Activated CD4-positive, CD25-positive, alpha-beta regulatory T cell treated with anti-CD3 and anti-CD28 coated beads, Interleukin-2, amount 50 U/mL, for 72 hours (primary cell): ENCODE measurements at places on chromosomes 12 and 14.

DNA sequence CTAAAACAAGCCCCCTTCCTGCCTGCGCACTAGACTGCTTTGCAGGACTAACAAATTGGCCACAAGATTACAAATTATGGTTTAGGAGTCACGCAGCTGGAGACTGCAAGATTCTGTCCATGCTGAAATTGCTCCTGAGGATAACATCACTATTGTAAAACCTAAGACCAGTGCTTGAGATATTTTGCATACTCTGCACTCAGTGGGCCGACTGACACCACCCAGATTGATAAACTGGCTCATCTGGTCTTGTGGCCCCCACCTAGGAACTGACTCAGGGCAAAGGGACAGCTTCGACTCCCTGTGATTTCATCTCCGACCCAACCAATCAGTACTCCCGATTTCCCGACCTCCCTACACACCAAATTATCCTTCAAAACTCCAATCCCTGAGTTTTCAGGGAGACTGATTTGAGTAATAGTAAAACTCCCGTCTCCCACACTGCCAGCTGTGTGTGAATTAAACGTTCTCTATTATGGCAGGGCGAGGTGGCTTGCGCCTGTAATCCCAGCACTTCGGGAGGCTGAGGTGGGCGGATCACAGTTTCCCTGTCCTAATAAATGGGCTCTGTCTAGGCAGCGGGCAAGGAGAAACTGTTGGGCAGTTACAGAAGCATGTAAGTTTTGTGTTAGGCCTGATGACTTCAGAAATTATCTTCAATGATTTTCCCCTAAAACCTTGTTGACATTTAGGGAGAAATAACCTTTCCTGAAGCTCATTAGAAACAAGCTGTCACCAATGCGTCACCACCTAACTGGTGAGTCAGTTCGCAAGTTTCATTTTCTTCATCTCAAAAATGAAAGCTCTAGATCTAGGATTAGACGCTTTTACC lies 5.3 kb upstream of the UBC start:
- DNase-seq, result no peak

DNA sequence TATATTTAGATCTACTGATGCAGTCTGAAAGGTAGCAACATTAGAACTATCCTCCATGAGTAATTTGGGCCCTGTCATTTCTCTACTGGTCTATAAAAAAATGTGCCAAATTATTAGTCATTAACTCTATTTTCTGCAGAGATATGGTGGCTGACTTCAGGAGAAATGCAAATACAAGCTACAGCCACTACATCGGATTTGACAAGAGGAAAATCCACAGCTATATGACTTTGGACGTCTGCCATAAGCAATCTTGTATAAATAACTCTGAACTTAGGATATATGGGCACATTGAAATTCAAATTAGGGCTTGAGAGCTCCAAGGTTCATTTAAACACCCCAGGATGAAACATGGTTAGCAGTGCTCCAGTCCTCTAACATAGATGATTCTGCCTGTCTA lies 983.0 kb upstream of the LRFN5 start:
- DNase-seq, result no peak

- no peak for DNase-seq
These were observed 140.4 kb upstream of the GZMB start for GRCh38 chr14:24774187-24774915.

DNA sequence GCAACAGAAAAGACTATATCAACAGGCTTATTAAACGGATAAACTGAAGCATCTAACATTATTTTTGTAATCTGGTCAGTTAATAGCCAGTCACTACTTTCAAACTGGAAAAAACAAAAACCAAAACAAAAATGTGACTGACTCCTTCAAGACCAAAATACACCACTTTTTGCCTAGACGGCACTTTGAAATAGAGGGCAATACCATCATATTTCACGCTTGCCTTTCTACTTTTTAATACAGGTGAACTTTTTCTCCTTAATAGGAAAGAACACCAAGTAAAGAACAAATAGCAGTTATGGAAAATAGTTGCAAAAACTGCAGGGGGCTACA lies 550 bp upstream of the NUP107 start:
- DNase-seq, result no peak
